Activated naive CD8-positive, alpha-beta T cell treated with anti-CD3 and anti-CD28 coated beads for 36 hours (primary cell): ENCODE measurements at places on chromosomes 11 and 22. TPM values are rescaled to one million over a fixed set of nuclear protein-coding genes. Genes with fewer than 3 reads are reported as not detected.

FZD4 gene
- 0.04 TPM for total RNA-seq

DNA sequence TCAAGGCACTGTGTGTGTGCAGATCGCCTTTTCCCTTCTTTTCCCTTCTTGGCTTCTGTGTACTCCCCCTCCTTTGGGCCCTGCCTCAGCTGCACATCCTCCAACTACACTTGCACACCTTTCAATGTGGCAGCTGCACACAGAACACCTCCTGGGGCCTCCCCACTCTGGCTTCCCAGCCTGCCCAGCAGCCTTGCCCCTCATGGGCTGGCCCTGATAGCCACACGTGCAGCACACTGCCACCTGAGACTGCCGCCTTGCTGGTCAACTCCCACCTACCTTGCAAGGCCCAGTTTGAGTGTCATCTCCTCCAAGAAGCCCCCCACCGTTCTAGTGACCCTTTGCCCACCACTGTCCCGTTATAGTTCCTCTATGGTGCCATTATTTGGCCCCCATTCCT is 77.3 kb upstream of the ARFGAP3 start:
- DNase-seq = no peak

DNA sequence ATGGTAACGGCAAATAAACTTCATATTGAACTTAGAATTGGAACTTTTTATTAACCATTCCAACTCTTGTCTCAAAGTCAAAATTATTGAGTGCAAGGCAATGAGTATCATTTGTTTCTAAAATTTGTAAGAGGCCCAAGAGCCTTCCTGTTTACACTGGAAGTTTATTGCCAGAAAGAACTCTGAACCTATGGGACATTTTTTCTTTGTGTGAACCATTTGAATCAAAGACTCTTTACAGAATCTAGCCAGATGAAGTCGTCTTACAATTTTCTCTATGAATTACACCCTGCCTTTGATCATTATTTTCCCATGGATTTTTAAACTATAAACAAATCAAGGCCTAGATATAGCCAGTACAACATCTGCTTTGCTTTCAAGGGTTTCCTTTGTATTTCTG is 2.3 kb upstream of the GUCY1A2 start:
- DNase-seq = no peak

- DNase-seq = no peak
These were observed 95.7 kb downstream of the SCN3B start for GRCh38 chr11:123558536-123559315.

GANAB gene
- total RNA-seq = 198 TPM

DNA sequence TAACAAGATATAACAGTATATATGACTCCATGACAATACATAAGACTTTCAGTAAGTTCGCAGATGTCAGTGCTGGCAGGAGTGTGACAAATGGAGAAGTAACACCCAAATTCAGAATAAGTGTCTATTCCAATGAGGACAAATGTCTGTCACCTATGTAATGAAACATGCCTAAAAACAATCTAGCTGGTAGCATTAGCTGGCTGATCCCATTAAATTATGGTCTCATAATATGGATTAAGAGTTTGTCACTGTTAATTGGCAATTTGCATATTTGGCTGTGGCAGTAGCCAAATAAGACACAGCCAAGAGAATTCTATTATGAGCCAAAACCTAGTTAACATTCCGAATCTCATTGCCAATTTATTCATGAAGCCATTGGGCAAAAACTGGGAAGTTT is 30.2 kb upstream of the CAVIN3 start:
- DNase-seq = no peak

DNA sequence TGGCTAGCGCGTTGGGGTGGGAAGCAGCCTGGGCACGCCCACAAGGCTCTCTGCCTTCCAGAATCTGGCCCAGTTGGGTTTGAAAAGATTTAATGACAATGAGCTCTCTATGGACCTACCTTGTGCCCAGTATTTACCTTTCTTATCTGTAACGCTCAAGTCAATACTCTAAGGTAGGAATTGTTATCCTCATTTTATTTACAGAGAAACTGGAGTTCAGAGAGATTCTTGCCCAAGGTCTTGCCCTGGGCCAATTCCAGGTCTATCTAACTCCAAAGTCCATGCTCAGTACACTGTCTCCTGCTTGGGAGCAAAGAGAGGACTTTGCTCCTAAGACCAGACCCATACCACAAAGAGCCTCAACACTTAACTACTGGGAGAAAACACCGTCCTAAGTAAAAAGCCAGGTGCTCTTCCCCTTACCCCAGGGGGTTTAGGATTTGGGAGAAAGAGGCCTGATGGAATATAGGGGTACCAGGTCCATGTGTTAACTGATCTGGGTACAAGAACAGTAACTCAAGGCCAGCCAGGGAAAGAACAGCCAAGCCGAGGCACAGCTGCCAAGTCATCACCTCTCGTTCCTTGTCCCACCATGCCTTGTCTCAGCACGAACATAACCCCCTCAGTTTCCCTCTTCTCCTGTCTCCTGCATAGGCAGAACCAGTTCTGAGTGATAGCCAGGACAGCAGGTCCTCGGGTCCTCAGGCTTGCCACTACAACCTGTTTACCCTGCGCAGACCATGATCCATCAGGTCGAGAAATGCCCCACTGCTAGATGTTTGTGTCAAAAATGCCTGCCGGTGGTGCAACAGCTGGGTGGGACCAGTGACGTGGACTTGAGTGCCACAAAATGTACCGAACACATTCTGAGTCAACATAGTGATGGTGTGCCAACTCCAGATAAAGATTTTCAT is 14.6 kb downstream of the APOA4 start:
- no peak for DNase-seq

MARK2 gene
- 29.0 TPM for total RNA-seq

DNA sequence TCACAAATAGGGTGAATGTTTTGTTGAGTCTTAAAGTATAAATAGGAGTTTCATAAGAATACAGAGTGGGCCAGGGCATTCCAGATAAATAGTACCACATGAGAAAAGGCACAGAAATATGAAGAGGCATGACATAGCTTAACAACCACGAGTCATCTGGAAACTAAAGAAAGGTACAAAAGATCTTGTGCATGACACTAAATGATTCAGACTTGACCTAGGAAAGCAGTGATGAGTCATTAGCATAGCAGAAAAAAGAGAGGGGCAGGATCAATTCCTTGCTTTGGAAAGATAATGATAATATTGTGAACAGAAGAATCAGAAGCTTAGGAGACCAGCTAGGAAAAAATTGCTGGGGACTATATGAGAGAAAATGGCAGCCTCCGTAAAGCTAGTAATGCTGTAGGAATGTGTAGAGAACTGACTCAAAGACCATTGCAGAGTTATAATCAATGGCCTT is 47.6 kb upstream of the FIBIN start:
- no peak for DNase-seq
